ENCODE measurements at places on chromosomes 4 and X.

DNA sequence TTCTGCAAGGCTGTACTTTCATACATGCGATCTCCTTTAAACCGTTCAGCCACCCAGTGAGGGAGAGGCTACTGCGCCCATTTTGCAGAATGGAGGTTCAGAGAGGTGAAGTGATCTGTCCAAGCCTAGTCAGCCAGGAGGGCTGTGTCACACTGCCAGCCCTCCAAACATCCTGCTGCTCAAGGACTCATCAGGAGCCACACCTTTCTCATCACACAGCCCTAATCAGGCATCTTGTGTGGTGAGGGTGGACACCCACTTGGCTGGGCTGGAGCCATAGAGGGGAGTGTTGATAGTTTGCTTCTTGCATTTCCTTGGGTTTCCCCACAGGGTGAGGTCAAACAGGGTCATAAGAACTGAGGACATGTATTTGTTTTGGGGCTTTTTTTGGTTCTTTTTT, 5.4 kb upstream of the CXCR3 start:
- no peak for DNase-seq

- DNase-seq: no peak
Measured at GRCh38 chr4:44845309-44845708, 119.0 kb upstream of the GNPDA2 start.

- DNase-seq: no peak
Measured at GRCh38 chr4:78040431-78040830, 16.7 kb upstream of the FRAS1 start.

GRCh38 chrX:7025471-7025870, 122.0 kb upstream of the STS start:
- DNase-seq: no peak

DNA sequence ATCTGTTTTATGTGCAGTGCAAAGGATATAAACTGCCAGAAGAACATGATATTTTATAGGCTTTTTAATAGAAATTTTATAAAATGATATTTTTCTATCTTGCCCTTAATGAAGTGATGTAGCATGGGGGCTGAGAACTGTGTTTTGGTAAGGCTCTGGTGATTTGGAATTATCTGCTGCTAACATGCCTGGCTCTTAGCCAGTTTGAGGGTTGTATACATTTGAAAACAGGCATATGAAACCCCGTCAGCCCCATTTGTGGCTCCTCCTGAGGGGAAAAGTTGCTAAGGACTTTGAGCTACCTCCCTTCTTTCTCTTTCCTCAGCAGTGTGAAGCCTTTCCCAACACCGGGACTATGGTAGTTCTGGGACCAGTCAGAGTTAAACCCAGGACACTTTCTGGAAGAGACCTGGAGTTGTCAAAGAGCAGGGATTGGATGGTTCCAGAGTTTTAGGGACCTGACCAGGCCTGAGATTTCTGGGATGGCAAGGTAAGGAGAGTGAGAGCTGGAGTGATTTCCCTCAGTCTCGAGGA, 4.7 kb downstream of the SFRP2 start:
- no peak for DNase-seq

DNA sequence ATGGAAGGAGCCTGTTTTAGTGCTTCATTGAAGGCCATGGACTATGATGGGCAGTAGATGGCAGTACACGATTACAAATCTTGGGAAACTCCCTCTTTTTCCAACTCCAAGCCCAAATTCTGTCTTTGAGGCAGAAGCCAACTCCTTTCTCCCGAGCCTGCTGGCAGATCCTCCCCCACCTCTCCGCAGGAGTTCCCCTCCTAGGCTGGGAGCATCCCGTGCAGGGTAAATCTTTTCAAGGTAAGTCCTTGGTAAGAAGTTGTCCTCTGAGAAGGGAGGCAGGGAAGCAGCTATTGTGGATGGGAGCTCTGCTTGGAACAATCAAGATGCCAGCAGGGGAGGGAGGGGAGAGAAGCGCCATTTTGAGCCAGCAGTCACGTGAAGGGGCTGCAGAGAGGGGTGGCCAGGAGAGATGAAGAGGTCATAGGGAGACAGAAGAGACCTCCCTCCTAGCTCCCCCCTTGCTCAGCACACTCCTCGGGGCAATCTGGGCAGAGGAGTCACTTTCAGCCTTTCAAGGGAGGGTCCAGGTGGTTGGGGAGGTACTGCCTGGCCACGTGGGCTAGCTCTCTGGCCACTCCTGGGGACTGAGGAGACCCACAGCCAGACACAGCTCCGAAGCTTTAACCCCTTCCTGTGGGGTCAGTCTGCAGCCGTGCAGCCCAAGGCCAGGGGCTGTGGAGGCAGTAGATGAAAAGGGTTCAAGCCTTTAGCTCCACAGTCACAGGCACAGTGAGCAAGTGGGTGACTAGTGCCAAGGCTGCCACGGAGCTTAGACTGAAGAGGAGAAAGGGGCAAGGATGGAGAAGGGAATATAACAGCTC, 9.6 kb downstream of the CC2D2A start:
- DNase-seq: peak; percentile 72
